ENCODE measurements at places on chromosomes 1 and 21.

DNA sequence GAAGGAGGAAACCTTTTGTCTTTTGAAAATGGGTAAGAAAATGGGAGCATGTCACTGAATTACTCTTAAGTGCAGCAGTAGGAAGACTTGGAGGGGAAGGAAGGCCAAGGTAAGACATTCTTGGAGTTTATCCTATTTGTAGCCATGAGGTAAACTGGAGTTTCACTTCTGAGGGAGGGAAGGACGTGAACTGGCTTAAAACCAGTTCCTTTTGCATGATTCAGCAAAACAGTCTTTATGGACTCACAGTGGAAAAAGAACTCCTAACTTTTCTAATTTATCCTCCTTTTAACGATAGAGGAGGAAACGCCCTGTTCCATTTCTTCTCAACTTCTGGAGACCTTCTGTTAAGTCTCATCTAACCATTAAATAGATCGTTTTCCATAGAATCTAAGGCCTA is 2.5 kb downstream of the PRDX6 start:
- DNase-seq = no peak

DNA sequence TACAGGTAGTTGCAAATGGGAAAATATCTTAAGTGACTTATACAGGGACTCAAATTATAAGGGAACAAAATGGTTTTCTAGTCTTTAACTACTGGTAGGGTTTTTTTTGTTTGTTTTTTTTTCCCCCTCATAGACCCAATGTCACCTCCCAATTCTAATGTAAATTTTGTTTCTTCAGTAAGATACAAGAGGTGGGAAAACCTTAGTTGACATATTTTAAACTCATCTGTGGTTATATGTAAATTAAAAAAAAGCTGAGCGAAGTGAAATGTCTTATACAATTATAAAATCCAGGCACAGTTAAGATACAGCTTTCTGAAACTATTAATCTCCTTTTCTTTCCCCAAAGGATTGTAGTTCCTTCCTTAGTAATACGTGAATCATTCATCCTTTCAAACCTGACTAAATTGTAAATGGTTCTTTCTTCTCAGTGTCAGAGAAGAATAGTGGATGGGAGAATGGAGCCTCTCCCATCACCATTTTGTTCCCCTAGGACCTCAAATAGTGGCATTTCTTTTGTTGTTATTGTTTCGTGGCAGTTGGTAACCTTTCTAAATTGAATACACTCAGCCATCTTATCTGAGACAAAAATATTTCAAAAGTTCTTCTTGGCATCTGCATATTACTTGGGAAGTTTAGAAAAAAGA is 11.2 kb downstream of the TSEN15 start:
- no peak for DNase-seq

DNA sequence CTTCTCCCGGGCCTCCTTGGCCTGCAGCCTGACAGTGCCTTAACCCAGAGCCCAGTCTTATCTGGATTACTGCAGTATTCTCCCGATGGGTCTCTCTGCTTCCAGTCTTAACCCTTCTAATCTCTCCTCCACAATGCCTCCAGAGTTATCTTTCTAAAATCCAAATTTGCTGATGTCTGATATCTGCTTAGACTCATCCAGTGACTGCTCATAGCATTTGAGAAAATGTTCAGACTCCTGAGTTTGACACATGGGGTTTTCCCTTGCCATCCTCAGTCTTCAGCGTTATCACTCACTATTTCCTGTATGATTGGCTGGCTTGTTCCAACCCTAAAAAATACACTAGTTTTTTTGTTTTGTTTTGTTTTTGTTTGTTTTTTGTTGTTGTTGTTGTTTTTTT is 102.0 kb downstream of the FMN2 start:
- DNase-seq = no peak

DNA sequence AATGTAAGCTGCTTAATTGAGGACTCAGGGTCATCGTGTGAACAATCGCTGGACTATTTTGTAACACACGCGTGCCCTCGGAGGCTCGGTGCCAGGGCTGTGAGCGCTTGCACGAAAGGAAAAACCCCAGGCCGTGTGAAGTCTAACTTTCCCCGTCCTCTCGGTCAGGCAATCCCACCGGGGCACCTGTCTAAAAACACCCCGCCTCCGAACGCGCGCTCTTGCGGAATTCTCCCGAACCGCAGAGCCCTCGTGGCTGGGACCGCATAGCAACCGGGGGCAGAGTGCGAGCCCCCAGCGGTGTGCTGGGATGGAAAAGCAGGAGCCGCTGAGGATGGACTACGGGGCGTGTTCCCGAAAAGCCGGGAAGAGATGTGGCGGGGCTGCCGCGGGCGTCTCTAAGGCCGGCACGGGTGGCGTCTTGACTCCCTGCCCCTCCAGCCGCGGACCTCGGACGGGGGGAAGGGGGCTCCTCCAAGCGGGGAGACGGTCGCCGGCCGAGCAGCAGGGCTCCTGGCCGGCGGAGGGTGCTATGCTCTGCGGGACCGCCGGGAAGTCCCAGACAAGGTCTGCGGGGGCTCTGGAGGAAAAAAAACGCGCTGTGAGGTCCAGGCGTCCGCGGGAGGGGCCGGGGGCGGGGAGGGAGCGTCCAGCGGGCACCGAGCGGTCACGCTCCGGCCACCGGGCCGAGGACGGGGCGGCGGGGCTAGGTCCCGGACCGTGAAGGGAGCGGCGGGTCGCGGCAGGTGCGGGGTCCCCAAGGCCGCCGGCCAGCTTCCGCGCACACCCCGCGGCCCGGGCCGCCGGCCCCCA is 936 bp downstream of the ZBTB21 start:
- peak; percentile 32 for DNase-seq

DNA sequence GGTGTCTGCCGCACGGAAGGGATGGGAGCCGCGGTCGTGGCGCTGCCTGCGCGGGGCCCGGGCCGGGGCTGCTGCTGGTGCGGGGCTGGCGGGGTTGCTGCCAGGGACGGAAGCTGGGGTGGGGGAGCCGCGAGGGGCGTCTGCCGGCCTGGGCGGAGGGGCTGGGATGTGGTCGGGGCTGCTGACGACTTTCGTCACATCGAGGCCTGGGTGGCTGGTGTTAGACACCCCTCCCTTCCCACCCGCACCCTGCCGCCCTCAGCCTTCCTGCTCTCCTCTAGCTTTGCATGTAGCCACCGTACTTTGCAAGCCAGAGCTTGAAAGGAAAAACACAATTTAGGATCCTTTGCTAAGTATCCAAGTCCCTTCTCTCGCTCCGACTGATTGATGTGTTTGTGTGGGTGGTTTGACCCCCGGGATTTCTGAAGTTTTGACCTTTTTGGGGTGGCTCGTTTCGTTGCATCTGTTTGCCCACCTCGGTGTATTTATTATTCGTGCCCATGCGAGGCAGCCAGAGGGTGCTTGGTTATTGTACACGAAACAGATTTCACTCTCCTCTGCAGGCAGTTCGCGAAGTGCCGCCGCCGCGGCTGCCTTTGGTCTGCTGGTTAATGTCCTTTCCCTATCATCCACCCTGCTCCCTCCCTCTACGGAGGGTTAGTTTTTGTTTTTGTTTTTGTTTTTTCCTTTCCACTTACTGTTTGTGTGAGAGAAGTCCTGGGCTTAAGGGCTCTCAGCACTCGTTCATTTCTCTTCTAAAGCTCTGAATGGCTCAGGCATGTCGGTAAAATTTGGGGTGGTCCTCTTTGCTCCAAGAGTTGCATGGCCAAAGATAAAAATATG is 868 bp downstream of the C1orf21 start:
- no peak for DNase-seq

DNA sequence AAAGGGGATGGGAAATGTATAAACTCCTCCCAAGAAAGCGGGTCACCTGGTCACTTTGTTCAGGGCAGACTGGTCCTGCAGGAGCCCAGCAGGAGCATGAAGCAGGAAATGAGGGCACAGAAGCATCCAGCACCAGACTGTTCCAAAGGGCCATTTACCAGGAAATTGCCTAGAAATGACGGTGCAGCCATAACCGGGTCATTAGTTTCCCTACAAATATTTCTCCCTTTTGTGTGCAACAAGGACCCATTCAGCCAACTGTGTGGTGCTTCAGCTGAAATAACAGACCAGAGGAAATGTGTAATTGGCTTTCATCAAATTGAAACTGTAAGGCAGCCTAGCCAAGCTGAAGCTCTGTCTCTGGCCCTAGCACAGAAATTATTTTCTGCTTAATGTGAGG is 7.6 kb upstream of the CTTNBP2NL start:
- DNase-seq = no peak

DNA sequence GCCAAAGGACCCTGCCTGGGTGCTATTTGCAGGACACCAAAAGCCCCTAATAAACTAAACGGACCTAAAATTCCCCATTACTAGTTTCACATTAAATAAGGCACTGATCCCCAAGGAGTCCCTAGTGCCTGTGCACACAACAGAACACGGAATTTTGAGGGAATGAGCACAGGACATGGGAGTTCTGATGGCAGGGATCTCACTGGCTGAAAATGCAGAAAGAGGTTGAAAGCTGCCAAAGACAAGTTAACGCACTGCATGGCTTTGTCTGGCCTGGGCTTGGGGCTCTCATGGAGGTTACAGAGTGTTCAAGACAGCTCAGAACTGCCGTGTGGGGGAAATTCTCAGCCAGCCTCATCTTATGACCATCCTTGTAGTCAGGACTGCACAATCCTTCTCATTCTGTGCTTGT is 15.6 kb upstream of the ATP1B1 start:
- DNase-seq = no peak

DNA sequence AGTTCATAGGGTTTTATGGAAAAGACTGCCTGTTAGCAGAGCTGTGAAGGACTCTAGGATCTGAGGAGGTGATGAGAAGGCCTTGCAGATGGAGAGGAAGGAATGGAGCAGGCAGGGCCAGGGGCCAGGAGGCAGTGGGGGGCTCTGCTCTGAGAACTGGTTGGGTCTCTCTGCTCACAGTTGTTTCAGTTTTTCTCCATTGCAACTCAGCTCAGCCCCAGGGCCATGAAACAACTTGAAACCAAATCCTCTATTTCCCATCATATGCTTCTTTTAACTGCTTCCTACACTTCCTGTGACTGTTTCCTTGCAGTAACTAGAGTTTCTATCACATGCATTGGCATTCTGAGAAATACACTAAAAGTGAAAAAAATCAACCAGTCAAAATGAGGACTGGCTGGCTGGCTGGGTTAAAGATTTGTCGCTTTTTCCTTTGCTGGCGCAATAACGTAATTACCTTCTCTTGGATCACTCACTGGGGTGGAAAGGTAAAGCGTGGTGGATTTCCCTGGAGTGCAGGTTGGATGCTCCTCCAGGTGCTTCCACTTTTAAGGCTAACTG is 172.0 kb downstream of the CDC7 start:
- no peak for DNase-seq

- DNase-seq = no peak
These were observed 144.8 kb downstream of the NR5A2 start for GRCh38 chr1:200172311-200172710.

- no peak for DNase-seq
These were observed 166.4 kb downstream of the PSMG1 start for GRCh38 chr21:39016740-39017315.

- no peak for DNase-seq
These were observed 63.5 kb upstream of the OLIG2 start for GRCh38 chr21:32962268-32962667.

GRCh38 chr1:230493264-230493663 is 67.1 kb upstream of the PGBD5 start:
- no peak for DNase-seq

- DNase-seq = no peak
These were observed 18.2 kb upstream of the PDC start for GRCh38 chr1:186479162-186479561.

DNA sequence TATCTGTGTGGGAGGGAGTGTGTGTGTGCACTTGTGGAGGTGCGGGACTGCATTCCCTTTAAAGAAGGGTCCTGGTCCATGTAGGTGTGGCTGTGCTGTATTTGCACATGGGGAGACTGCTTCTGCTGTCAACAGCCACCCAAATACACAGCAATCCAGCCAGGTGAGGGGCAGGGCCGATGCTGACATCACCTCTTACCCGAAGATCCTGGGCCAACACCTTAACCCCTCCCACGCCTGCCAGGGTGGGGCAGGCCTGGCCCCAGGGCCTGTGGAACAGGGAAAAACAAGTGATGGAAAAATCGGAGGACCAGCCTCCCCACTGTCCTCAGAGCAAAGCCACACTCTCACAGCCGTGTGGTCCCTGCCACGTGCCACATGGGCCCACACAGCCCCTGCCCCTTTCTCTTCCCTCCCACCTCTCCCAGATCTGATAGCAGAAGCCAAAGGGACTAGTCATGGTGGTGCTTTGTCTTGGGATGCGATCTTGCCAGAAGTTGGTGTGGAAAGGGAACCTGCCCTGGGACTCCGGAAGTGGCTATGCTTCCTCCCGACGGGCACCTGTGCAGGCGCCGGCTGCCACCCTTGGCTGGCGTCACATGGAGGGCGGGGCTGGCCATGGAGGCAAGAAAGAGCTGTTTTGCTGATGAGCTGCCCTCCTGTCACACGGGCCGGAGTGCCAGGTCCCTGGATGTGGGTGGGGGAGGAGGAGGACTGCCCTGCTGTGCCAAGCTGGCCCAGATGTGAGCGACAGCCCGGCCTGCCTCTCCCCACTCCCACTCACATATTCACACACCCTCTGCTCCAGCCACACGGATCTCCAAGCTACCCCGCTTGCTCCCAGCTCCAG is 7.8 kb upstream of the CASZ1 start:
- no peak for DNase-seq

GRCh38 chr1:195105773-195106172 is 1502.5 kb downstream of the KCNT2 start:
- no peak for DNase-seq

DNA sequence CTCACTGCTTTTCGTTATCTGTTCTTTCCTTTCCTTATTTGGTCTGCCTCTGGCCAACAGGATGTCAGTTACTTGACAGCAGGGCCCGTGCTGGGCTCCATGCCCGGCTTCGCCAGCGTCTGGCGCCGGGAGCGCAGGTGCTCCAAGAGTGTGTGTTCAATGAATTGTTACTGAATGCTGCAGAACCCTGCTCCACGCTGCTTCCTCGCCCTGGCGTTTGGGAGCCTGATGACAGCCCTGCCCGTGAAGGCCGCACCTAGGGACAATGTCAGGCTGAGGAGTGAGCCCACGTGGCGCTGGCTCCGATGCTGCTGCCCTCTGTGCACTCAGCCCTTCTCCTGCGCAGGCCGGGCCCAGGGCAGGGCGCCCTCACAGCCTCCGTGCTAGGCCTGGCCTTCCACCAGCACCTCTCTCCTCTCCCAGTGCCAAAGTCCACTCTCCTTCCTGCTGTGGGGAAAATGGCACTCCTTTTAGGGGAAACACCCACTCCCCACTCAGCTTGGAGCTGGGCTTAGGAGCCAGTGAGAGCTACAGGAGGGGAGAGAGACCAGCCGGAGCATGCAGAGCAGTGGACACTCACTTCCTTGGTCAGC is 51.4 kb downstream of the ACBD3 start:
- DNase-seq = no peak

DNA sequence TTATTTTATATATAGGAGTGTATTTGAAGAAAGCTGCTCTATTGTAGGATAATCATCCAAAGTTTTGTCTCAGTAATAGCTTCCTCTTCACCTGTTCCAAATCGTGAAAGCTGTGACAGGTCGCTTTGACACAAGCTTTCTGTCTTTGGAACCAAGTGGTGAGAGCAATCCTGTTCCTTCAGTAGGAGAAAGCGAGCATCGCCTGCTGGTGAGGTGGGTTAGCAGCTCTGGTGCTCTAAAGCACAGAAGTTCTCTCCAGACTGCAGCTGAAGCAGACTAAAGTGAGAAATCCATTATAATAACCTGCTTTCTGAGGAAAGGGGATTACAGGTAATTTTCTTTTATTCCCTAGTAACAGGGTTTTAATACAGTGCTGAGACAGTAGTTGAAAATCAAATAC is 803.8 kb downstream of the ADGRL2 start:
- DNase-seq = no peak

- no peak for DNase-seq
These were observed 175.8 kb upstream of the SPAG17 start for GRCh38 chr1:118360817-118361216.

- DNase-seq = no peak
These were observed 208.8 kb upstream of the JUN start for GRCh38 chr1:58992643-58993042.

All from activated naive CD4-positive, alpha-beta T cell (primary cell).